Right atrium auricular region (tissue), 2 donors: ENCODE measurements at places on chromosomes 12 and 14.

DNA sequence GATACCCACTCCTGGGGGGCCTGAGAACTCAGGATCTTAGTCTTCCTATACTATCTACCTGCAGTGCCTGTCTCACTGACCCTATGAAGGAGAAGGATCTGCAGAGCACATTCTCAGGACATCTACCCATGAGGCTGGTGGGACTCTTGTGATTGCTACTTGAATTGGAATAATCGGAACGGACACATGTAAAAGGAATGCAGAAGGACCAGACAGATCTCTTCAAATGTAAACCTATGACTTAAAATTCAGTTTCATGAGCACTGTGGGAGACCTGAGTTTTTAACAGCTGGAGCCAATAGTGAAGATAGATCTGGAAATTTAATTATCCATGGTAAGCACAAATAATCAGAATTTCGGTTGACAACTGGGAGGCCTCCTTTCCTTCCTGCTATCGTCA, 35.2 kb upstream of the CPSF6 start:
- H3K27ac ChIP-seq, result no peak overlapping the region
- H3K27me3 ChIP-seq, result no peaks in the 10 kb centered on the region
- no peak for DNase-seq

GRCh38 chr12:123937707-123938591, 34.7 kb downstream of the CCDC92 start:
- no peaks in the 10 kb centered on the region for H3K4me1 ChIP-seq
- H3K27me3 ChIP-seq, result no peaks in the 10 kb centered on the region
- no peak overlapping the region for H3K27ac ChIP-seq
- no peak for DNase-seq

- no peaks in the 10 kb centered on the region for H3K36me3 ChIP-seq
- H3K27ac ChIP-seq, result no peak overlapping the region
- no peaks in the 10 kb centered on the region for H3K4me1 ChIP-seq
- no peak overlapping the region for H3K4me3 ChIP-seq
- DNase-seq, result no peak
- no peaks in the 10 kb centered on the region for H3K27me3 ChIP-seq
Measured at GRCh38 chr12:65005716-65006115, 115.4 kb downstream of the WIF1 start.

- no peaks in the 10 kb centered on the region for H3K27me3 ChIP-seq
- no peak overlapping the region for H3K4me3 ChIP-seq
- H3K27ac ChIP-seq, result no peak overlapping the region
- no peak for DNase-seq
Measured at GRCh38 chr12:14833336-14833735, 10.0 kb downstream of the ART4 start.

DNA sequence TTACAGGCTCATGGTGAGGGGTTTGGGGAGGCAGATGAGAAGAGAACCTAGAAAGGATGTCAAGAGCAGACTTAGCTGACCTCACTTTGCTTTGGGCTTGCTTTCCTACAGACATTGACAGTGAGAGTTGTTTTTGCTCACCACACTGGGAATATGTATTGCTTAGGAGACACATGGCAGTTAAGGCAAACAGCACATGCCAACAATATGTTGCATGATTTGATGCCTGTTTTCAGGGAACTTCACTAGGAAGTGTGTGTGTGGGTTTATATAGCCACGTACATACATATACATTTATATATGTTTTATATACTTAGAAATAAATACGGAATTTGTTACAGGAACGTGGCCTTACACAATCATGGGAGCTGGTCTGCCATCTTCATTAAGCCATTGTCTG, 346.1 kb downstream of the RGS6 start:
- H3K27ac ChIP-seq, result no peak overlapping the region
- no peaks in the 10 kb centered on the region for H3K4me1 ChIP-seq
- no peaks in the 10 kb centered on the region for H3K36me3 ChIP-seq
- H3K27me3 ChIP-seq, result no peaks in the 10 kb centered on the region
- no peak overlapping the region for H3K4me3 ChIP-seq
- no peak for DNase-seq

DNA sequence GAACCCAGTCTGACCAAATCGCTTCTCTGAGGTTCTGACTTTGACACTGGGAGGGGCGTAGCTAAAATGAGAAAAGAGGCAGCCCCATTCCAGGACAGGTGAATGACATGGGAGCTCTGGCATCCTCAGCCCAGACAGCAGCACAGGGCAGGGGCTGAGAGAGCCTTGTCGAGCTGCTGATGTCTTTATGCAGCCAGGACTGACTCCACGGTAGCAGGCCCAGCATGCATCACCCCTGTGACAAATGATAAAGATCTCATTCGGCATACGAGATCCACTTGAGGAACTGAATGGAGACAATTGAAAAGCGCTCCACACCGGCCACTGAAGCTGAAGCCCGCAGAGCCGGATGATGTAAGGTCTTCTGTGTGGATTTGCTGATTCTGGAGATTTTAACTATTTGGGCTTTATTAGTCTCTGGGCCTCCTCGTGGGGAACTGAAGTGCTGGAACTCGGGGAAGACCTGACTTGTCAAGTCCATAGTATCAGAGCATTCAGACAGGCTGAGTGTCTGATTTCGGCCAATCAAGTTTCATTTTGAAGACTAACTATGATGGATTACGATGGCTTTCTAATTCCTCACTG, 56.9 kb upstream of the MAP1LC3B2 start:
- no peak overlapping the region for H3K27ac ChIP-seq
- no peak for DNase-seq
- H3K4me3 ChIP-seq, result no peak overlapping the region
- no peaks in the 10 kb centered on the region for H3K4me1 ChIP-seq
